ENCODE measurements at places on chromosomes 7 and 10. TPM values are rescaled to one million over a fixed set of nuclear protein-coding genes. Genes with fewer than 3 reads are reported as not detected.

KCNH2 gene
- 0.45 TPM for total RNA-seq

DNA sequence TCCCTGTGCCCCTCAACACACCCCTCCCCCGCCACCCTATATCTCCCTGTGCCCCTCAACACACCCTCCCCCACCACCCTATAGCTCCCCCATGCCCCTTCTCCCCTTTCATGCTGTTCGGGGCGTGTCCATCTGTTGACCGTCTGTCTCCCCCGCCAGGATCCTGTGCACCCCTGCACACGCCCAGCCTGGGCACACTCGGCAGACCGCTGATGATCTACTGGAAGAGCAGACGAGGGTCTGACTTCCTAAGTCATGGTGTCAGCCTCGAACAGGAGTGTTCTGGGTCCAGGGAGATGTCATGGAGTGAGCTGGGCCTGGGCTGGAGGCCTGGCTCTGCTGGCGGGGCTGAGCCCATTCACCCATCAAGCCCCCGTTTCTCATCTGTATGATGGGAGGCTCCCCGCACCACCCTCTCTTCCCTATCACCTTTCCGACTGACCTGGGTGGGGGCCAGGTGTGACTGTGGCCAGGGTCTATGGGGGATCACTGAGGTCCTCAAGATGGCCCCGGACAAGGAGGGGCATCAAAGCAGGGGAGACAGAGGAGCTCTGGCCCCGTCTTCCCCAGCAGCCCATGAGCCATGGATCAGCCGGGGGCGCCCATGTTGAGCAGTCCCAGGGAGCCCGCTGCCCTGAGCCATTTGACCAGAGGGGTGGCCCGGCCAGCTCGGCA lies 48.3 kb downstream of the PDGFA start:
- no peak overlapping the region for H3K4me3 ChIP-seq
- H3K4me1 ChIP-seq = peaks cover 2% of the 10 kb centered on the region
- no peaks in the 10 kb centered on the region for H3K36me3 ChIP-seq
- no peak overlapping the region for H3K27ac ChIP-seq
- DNase-seq = no peak

DNA sequence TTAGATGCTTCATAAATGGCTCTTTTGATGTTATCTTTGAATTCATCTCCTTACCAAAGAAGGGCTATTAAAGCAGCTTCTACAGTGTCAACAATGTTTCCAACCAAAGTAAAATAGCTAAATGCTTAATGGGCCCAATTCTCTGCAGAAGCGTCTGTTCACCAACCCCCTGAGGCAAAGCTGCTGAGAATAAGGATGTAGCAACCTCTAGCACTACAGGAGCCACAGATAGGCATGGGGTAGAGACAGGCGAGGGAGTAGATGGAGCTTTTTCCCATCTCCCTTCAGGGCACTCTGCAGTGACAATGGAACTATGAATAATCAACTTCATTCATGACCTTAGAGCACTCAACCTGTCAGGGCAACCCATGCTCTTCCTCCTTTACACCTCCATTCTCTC lies 134.1 kb downstream of the FZD1 start:
- H3K4me1 ChIP-seq = no peaks in the 10 kb centered on the region
- DNase-seq = no peak
- H3K36me3 ChIP-seq = no peaks in the 10 kb centered on the region
- no peaks in the 10 kb centered on the region for H3K27me3 ChIP-seq

- H3K4me1 ChIP-seq = no peaks in the 10 kb centered on the region
- H3K4me3 ChIP-seq = no peak overlapping the region
- no peak overlapping the region for H3K27ac ChIP-seq
- DNase-seq = no peak
These were observed 8.4 kb downstream of the PROSER2 start for GRCh38 chr10:11831520-11831951.

GRCh38 chr7:35035511-35035961 lies 1.7 kb downstream of the DPY19L1 start:
- no peaks in the 10 kb centered on the region for H3K27me3 ChIP-seq
- DNase-seq = peak; percentile 52

- DNase-seq = no peak
- no peaks in the 10 kb centered on the region for H3K4me1 ChIP-seq
- H3K36me3 ChIP-seq = no peaks in the 10 kb centered on the region
These were observed 149.1 kb downstream of the TFEC start for GRCh38 chr7:115881476-115881875.

HNRNPH3 gene
- 144 TPM for total RNA-seq

DNA sequence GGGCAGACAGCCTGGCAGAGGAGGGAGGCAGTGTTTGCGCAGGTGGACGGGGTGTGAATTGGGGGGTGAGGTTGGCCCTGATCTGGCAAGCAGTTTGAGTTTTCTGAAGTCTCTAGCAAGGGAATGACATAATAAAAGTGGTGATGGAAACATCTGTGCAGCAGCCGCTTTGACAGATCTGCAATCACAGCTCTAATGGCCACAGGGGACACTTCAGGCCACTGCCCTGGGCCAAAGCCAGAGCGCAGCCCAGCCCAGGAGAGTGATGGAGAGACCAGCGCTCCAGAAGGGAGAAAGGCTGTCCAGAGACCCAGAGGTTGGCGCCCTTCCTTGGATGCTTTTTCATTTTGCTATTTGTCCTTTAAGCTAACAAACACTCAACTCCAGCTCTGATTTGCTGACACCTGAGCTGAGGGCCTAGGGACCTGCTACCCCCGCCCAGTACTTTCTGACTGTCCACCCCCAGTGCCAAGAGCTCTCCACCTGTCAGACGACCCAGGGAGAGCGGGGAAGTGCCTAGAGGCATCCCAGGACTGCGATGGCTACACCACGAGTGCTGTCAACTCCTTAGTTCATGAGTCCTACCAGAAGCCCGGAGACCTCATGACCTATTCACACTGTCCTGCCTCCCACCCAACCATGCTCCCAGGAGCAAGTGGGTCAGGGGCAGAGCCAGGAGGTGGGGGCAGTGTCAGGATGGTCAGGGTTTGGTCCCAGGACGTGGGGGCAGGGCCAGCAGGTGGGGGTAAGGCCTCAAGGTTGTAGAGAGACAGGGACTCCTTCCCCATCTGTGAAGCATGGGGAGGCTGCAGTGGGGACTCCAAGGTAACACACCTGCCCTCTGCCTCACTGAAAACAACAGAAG lies 112.6 kb downstream of the PRKAG2 start:
- DNase-seq = no peak
- H3K27ac ChIP-seq = no peak overlapping the region
- H3K4me1 ChIP-seq = peaks cover 36% of the 10 kb centered on the region
- H3K27me3 ChIP-seq = no peaks in the 10 kb centered on the region
- H3K4me3 ChIP-seq = no peak overlapping the region
